ENCODE measurements at places on chromosomes 2 and 18.

DNA sequence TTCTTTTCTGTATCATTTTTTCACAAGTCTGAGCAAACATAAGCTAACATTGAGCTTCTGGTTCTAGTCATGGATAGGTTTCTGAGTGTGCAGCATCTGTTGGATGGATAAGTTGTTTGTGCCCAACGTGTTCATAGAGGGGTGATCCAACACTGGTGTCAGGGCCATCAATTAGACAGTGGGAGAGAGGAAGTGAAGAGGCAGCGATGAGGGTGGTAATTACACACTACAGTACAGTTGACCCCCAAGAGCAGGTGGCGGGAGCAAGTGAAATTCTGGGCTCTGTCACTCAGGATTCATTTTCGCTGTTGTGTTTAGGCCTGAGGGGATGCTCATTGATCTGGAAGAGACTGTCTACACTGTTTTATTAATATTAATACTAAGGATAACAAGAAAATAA, 180.0 kb upstream of the CXCR4 start:
- no peak for DNase-seq

DNA sequence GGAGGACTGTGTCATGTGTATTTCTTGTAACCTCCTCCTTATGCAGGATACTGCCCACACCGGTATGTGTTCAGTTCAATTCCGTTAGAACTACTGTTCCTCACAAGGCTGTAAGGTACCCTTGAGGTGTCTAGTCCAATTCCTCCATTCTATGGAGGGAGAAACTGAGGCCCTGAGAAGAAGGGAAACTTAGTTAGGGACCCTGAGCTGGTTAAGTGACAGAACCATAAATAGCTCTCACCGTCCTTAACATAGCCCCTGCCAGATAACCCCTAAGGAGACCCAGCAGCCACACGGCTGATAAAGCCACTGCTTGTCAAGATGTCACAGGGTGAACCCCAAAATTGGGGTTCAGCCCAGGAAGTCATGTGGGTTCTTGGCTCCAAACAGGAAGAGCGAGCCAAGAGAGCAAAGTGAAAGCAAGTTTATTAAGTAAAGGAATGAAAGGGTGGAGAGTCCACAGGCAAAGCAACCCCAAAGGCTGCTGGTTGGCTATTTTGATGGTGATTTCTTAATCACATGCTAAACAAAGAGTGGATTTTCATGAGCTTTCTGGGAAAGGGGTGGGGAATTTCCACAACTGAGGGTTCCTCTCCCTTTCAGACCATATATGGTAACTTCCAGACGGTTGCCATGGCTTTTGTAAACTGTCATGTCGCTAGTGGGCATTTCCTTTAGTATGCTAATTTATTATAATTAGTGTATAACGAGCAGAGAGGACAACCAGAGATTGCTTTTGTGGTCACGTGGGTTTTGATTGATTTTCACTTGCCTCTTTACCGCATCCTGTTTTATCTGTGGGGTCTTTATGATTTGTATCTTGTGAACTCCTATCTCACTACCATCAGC, 83.4 kb upstream of the RTN4 start:
- no peak for DNase-seq

DNA sequence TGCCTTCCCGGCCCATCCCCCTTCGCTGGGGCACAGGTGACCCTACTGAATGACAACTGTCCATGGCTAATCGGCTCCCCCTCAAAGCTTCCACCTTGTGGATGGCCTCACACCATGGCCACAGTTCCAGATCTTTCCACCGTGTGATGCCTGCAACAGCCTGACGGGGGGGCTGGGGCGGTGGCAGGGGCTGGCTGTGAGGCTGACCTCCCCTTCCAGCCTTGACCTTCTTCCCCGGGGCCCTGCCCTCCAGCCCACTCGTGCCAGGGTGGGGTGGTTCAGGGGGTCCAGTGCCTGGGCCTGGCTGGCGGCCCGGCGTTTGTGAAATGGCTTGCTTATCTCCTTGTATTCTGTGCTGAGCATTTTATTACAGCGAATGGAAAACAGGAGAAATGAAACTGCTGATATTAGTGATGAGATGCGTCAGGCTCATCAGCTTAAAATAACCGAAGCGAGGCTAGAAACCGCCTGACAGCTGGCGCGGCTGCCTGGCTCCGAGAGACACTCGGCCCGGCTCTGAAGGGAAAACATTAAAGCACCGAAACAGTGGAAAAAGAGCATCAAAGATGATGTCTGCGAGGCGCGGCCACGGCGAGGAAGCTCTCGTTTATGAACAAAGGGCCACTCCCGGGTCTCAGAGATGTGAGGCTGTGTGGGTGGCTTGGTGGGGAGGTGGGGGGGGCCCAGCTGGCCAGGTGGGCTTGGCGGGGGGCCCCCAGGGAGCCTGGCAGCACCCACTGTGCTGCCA, 916 bp upstream of the PDCD1 start:
- DNase-seq, result no peak

- no peak for DNase-seq
Observed at GRCh38 chr2:69734035-69734611, 7.8 kb upstream of the ANXA4 start.

DNA sequence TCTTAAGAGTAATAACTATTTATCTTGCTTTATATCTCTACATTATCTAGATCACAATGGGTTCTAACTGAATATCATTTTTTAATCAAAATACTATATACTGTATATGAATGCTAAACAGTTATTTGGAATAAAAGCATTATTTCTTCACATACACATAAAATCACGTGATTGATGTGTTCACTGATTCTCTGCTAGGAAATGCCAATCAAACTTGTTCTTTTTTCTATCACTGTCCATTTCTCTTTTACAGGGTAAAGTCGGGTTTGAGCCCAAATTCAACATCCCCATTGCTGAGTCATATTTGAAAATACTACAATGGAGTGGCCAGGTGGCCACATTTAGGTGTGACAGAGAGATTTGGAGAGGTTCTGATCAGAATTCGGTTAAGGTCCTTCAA, 1114.0 kb upstream of the PIK3C3 start:
- no peak for DNase-seq

DNA sequence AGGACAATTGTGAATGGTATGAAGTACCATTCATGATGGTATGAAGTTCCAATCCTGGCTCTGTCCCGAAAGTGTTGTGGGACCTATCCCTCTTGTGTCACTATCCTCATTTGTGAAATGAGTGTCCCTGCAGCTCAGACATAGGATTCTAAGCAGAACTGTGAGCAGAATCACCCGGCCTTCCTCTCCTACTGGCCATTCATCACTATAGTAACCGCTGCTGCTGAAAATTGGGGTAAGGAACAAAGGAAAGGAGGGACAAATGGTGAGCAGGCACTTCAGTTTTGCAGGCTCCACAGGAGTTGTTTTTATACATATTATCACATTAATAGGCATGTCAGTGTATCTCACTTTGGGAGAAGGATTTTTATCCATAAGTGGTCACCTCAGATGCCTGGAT, 27.4 kb downstream of the SMYD1 start:
- DNase-seq, result no peak

GRCh38 chr2:126761981-126762878, 106.3 kb downstream of the GYPC start:
- no peak for DNase-seq

GRCh38 chr2:88959480-88960204, 268.2 kb downstream of the RPIA start:
- DNase-seq, result no peak

DNA sequence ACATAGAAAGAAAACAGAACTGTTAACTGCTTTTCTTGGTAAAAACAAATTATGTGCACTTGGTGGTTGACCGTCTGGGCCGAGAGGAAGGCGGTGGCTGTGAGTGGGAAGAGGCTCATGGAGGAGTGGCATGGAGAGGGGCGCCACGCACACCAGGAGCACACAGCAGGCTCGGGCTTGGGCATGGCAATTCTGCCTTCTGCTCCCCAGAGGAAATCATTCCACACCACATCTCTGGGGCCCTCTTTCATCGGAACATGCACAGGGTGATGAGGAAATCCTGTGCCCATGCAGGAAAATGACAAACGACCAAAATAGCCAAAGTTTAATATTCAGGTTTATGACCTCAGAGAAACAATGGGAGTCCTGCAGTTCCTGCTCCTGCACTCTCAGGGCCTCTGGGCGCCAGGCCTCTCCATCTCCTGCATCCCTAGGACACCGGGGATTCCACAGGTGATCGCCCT, 26.4 kb downstream of the WDFY1 start:
- no peak for DNase-seq

DNA sequence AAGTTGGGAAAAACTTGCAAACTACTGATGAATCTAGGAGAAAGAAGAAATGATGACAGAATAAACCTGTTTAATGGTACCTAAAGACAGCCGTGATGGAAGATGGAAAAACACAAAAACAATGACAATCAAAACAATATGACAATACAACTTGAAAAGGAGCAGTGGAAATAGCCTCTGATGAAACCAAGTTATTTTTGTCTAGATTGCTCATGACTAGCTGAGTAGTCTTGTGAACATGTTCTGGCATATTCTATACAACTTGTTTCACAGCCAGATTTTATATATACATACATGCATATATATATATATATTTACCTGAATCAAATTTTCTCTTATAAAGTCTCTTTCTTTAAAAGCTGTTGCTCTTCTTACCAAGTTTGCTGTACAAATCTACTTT, 439.1 kb downstream of the TGIF1 start:
- DNase-seq, result no peak

- DNase-seq, result no peak
Observed at GRCh38 chr2:227780981-227781615, 32.5 kb upstream of the CCL20 start.

GRCh38 chr2:28663359-28663758, 88.3 kb upstream of the PPP1CB start:
- DNase-seq, result no peak

GRCh38 chr2:191863988-191864387, 17.1 kb upstream of the CAVIN2 start:
- no peak for DNase-seq

GRCh38 chr2:890791-891190, 59.9 kb upstream of the SNTG2 start:
- no peak for DNase-seq

- DNase-seq, result no peak
Observed at GRCh38 chr18:24773101-24773500, 312.7 kb downstream of the HRH4 start.

DNA sequence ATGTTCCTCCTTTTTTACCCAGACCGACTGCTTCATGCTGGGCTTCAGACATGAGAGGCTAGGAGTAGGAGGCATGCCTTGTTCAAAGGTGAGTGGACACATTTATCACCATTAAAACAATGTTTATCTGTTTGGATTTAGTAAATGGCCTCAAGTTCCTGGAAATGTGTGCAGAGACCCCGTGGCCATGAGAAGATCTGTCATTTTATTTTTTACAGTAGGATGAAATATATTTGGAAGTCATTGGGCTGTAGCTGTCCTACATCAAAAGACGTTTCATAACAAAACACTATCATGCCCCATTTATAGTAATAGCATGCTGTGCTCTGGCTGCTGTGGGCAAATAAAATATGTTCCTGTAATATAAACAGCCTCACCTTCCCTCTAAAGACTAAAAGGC, 403.9 kb upstream of the TNP1 start:
- no peak for DNase-seq

- no peak for DNase-seq
Observed at GRCh38 chr2:179614121-179614520, 247.3 kb downstream of the ZNF385B start.

DNA sequence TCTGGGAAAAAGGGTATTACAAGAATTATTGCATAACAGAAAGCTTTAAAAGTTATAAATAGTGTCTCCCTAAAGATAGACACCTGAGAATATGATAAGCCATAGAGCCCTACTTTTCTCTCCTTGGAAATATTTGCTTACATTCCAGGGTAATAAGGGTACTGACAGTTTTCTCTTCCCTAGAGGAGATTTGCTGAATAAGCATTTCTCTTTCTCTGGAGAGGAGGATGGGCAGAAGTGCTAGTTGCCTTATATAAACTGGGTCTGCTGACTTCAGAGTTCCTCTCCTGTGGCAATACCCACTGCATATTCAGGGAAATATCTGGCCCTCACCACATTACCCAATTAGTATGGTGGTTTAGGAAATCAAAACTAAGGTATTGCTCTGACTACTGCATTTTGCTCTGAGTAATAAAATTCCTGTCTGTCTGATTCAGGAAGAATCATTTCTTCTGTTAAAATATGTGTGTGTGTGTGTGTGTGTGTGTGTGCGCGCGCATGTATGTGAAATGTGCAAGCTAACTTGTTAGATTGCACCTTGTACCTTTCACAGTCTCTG, 1391.3 kb downstream of the DSC3 start:
- no peak for DNase-seq

DNA sequence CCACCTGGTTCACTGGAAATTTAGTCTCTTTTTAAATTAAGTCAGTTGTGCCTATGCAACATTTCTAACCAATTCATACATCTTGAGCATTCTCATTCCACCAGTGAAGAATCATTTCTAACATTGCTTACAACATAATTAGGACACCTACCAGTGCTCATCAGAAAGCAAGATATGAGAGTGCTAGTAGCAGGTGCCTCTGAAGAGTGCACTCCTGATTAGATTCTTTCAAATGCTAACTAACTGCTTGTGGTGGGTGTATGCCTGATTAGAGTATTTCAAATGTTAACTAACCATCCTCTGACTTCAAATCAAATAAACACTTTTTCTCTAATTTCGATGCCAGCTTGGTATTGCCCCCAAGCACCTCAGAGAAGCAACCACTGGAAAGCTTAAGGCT, 124.3 kb upstream of the DNAJC10 start:
- no peak for DNase-seq

DNA sequence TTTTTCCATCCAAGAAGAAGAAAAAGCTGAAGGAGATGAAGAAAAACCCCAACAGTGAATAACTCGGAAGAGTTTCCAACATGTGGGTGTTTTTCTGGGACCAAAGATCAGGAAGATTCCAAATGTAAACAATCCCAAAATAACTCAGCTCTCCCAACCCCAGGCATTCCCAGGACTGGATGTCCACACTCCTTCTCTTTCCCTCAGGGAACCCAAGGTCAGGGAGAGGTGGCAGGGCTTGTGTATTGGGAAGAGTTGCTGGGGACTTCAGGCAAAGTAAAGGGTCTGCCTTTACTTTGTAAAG, 268.0 kb downstream of the DYSF start:
- no peak for DNase-seq

- no peak for DNase-seq
Observed at GRCh38 chr2:219331560-219332213, 857 bp downstream of the RESP18 start.

GRCh38 chr2:23100406-23100805, 284.6 kb upstream of the KLHL29 start:
- no peak for DNase-seq

DNA sequence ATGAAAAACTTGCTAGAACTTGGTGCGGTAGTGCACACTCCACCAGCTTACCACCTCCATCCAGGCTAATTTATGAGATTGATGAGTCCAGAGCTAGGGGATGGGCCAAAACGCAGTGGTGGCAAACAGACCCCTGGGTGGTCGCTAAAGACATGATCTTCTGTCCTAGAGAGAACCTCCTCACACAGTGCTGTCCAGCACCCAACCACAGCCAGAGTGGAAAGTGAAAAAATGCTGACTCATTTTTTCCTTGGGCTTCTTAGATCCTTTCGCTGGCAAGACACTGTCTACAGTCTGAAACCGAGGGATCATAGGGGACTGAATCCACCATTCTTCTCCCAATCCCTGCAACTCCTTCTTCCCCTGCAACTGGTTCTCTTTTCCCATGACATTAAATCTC, 4.1 kb downstream of the ANTXR1 start:
- DNase-seq, result no peak

- no peak for DNase-seq
Observed at GRCh38 chr2:234300391-234300925, 196.4 kb downstream of the ARL4C start.

- DNase-seq, result no peak
Observed at GRCh38 chr2:23637011-23637778, 252.2 kb downstream of the KLHL29 start.

Data from NCI-H1092 (cell line).